ENCODE measurements at places on chromosomes 6 and 20. TPM values are rescaled to one million over a fixed set of nuclear protein-coding genes. Genes with fewer than 3 reads are reported as not detected.

DNA sequence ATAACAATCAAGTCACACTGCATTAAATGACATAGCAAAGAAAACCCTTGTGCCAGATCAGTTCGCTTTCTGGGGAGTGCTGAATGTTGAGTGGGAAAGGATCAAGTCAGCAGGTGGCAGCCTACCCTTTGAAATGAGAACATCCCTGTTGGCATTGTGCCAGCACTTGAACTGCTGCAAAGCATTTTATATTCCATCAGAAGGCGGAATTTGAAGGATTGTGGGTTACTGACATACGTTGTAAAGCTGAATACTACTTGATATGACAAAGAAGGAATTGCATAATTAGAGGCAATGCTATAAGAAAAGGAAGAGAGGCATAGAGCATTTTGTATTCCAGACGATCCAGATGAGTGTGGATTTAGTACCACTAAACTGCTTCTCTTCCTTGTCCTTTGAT is 26.5 kb downstream of the BCKDHB start:
- no peaks in the 10 kb centered on the region for H3K4me1 ChIP-seq
- peaks cover 1% of the 10 kb centered on the region for H3K36me3 ChIP-seq
- H3K27ac ChIP-seq, result no peak overlapping the region
- no peak overlapping the region for H3K4me3 ChIP-seq
- no peaks in the 10 kb centered on the region for H3K27me3 ChIP-seq
- peak; percentile 83 for DNase-seq

- no peaks in the 10 kb centered on the region for H3K27me3 ChIP-seq
- DNase-seq, result peak; percentile 32
- no peaks in the 10 kb centered on the region for H3K36me3 ChIP-seq
- H3K27ac ChIP-seq, result no peak overlapping the region
- no peak overlapping the region for H3K4me3 ChIP-seq
Measured at GRCh38 chr6:142510211-142510610, 208.4 kb downstream of the ADGRG6 start.

DNA sequence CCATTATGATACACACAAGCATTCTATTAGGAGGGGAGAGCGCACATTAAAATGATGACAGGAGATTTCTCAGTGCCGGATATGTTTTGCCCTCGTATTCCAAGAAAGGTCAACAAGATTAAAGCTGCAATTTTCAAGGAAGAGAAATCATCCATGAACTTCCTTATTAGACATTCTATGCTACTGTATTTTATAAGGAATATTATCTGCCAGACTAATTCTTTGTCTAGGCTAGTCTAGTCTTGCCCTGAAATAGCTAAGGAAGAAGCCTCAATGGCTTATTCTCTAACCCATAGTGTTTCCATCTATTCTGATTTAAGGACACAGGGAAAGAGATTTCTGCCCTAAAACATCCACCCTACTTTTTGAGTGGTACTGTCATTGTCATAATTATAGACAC is 315.4 kb downstream of the ADGRG6 start:
- H3K4me1 ChIP-seq, result peaks cover 3% of the 10 kb centered on the region
- no peak overlapping the region for H3K27ac ChIP-seq
- H3K4me3 ChIP-seq, result no peak overlapping the region

DNA sequence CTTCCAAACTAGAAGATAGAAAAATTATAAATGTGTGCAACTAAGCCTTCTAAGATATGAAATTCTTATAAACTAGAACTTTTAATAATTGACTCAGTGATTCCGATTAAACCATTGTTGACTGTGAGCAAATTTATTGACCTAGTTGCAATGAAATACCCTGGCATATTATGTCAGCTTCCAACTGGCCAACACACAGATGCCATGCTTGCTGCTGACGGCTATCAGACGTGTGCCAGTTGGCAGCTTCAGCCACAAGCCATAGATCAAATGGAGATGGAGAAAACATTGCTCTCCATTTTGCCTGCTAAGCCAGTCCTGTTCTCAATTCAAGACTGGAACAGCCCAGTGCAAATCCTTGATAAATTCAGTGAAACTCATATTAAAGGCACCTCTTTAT is 101.7 kb upstream of the HDGFL1 start:
- H3K4me1 ChIP-seq, result peaks cover 7% of the 10 kb centered on the region
- no peak for DNase-seq
- H3K36me3 ChIP-seq, result no peaks in the 10 kb centered on the region
- no peak overlapping the region for H3K27ac ChIP-seq
- no peaks in the 10 kb centered on the region for H3K27me3 ChIP-seq

DNA sequence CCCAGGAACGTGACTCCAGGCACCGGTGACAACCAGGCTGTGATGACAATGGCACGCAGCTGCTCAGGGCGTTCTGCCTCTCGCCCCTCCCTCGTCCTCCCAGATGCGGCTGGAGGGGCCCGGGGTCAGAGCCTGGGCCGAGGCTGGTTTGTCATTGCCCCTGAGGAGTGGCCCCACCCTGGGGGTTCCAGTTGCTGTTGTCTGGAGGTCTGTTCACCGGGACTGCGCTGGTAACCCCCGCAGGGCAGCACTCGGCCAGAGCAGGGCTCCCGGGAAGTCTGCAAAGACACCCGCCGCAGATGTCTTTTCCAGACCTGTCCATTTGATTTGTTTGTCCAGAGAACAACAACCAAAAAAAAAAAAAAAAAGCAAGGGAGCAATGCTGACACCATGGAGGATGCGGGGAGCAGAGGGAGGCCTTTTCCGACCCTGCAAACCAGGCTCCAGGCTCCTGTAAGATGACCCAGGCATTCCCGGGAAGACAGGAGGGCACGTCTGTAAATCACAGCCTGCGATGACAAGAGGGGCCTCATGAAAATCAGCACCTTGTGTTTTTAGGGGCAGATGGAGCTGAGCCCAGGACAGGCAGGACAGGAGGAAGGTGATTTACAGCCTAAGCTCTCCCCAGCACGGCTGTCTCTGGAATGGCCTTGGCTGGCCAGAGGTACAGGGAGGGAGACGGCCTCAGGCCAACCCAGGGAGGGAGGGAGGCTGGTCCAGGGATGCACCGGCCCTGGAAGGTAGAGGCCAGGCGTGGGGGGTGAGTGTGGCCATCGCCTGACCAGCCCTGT is 189.3 kb downstream of the ERMARD start:
- peaks cover 43% of the 10 kb centered on the region for H3K27me3 ChIP-seq
- no peaks in the 10 kb centered on the region for H3K4me1 ChIP-seq
- H3K4me3 ChIP-seq, result no peak overlapping the region
- no peaks in the 10 kb centered on the region for H3K36me3 ChIP-seq
- DNase-seq, result no peak
- no peak overlapping the region for H3K27ac ChIP-seq

- no peaks in the 10 kb centered on the region for H3K36me3 ChIP-seq
- no peaks in the 10 kb centered on the region for H3K27me3 ChIP-seq
- no peak overlapping the region for H3K4me3 ChIP-seq
- DNase-seq, result no peak
Measured at GRCh38 chr6:44932651-44933091, 395.5 kb upstream of the RUNX2 start.

GRCh38 chr20:5442101-5442500 is 125.3 kb upstream of the PROKR2 start:
- DNase-seq, result no peak
- no peaks in the 10 kb centered on the region for H3K27me3 ChIP-seq
- no peaks in the 10 kb centered on the region for H3K4me1 ChIP-seq
- no peaks in the 10 kb centered on the region for H3K36me3 ChIP-seq
- no peak overlapping the region for H3K27ac ChIP-seq

DNA sequence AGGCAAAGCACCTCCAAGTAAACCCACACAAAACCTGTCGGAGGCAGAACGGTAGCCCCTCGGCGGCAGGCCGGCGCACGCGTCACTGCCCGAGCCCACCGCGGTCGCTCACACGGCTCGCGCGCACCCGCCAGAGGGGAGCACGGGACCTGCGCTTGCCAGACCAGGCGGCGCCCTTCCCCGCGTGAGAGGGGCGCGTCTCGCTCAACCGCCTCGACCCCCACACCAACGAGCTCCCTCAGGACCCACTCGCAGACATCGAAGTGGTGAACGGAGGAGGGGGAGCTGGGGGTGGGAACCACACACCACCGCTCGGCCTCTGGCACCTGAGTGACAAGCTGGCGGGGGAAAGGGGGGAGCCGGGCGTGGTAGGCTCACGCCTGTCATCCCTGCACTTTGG is 1513.4 kb upstream of the DEFB115 start:
- no peaks in the 10 kb centered on the region for H3K27me3 ChIP-seq
- no peaks in the 10 kb centered on the region for H3K36me3 ChIP-seq
- H3K27ac ChIP-seq, result no peak overlapping the region
- DNase-seq, result no peak
- H3K4me1 ChIP-seq, result no peaks in the 10 kb centered on the region
- H3K4me3 ChIP-seq, result no peak overlapping the region

DNA sequence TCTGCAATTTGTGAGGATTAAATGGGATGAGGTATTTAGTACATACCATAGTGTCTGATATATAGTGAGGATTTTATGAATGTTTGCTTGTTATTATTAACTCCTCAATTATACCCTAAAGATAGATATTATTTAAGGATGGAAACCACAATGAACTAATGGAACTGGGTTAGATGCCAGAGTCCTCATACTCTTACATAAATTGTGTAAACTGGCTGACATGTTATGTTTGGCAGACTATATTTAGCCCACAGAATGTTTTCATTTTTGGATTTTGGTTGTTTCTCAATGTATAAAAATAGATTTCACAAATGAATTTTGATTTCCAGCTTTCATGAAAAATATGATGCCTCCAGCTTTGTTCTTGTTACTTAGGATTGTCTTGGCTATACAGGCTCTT is 37.6 kb downstream of the HTR1B start:
- no peaks in the 10 kb centered on the region for H3K4me1 ChIP-seq
- DNase-seq, result no peak
- H3K36me3 ChIP-seq, result no peaks in the 10 kb centered on the region
- H3K27me3 ChIP-seq, result no peaks in the 10 kb centered on the region
- H3K4me3 ChIP-seq, result no peak overlapping the region

DNA sequence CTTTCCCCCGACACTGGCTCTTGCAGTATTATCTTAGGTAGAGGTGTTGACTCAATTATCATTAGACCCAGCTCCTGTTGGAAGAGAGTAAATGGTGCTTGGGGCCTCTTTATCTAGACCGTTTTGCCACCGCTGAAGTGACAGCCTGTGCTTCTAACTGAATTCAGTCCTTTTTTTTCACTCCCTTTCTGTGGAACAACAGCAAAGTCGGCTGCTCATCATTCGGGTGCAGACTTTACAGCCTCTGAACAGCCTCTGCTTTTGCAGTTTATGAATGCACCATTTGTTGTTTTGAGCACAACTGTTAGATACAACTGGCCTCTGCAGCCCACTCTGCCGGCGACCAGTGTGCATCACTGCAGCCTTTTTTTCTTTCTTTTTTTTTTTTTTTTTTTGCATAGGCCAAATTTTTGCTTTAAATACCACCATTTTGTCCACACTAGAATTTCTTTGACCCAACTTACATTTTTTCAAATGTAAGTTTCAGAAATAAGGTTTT is 35.8 kb downstream of the RREB1 start:
- no peaks in the 10 kb centered on the region for H3K36me3 ChIP-seq
- H3K27me3 ChIP-seq, result no peaks in the 10 kb centered on the region
- H3K4me3 ChIP-seq, result no peak overlapping the region
- peaks cover 41% of the 10 kb centered on the region for H3K4me1 ChIP-seq

DNA sequence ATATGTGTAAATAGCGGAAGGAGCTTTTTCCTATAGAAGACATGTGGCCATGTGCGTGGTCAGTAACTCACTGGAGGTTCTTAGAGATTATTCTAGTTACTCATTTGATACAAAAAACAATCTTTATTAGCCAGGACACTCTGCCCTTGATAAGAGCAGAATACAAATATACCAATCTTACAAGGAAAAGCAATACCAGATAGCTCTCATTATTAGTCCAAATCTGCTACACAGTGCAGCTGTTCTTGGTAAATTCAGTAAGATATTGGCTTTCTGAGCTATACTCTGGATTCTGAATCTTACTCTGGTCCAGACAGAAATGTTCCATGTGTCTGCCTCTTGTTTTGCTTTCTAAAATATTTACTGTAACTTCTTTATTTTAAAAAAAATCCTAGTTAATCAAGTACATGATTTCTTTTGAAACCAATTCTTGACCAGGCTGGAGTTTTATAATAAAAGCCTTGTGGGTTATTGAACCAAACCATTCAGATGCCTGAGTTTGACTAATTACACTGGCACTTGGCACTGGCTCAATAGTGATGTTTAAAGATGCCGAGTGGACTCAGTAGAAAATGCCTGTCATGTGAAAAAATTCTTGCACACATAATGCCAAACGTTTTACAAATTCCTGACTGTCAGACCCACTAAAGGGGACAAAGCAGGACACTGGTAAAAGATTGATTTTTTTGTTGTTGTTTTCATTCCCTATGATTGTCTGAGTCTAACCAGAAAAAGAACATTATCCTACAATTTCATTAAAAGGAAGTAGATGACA is 242.8 kb upstream of the TCF21 start:
- no peak overlapping the region for H3K27ac ChIP-seq
- H3K4me1 ChIP-seq, result peaks cover 4% of the 10 kb centered on the region
- no peaks in the 10 kb centered on the region for H3K36me3 ChIP-seq
- H3K4me3 ChIP-seq, result no peak overlapping the region

- no peaks in the 10 kb centered on the region for H3K27me3 ChIP-seq
- H3K36me3 ChIP-seq, result peaks cover 7% of the 10 kb centered on the region
- H3K27ac ChIP-seq, result peak overlapping the region; percentile 80
Measured at GRCh38 chr6:149852180-149852579, 12.0 kb downstream of the LRP11 start.

DNA sequence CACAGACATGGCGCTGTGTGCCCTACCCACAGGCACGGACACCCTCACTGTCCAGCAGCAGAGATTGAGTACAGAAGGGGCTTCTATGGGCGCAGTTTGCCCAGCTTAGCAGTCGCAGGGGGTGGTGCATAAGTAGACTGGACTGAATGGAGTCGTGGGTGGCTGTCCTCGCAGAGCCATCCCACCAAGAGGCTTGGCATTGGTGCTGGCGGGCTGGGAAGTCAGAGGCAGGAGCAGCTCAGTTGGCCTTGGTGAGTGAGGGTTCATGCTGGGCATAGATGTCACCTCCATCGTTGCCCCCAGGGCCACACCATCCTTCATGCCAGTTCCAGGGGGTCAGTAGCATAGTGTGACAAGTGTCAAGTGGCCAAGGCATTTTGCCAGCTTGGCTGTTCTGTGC is 25.2 kb downstream of the SUMO4 start:
- DNase-seq, result no peak
- peaks cover 6% of the 10 kb centered on the region for H3K4me1 ChIP-seq
- H3K36me3 ChIP-seq, result no peaks in the 10 kb centered on the region
- no peak overlapping the region for H3K27ac ChIP-seq
- H3K4me3 ChIP-seq, result no peak overlapping the region

DNA sequence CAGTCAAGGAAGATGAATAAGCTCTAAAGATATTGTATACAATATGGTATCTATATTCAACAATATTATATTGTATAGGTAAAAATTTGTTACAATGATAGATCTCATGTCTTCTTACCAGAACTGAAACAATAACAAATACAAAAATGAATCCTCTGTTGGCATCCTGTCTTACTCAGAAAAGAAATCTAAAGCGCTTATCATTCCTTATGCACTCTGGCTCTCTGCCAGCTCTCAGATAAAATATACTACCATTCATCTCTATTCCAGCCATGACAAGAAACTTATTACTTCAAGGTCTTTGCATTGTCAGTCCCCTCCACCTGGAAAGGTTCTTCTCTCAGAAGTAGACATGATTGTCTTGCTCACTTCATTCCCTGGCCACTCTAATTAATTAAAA is 138.6 kb downstream of the THEMIS start:
- no peaks in the 10 kb centered on the region for H3K4me1 ChIP-seq
- H3K27ac ChIP-seq, result no peak overlapping the region
- H3K4me3 ChIP-seq, result no peak overlapping the region
- no peak for DNase-seq
- no peaks in the 10 kb centered on the region for H3K36me3 ChIP-seq

HNF4A gene
- 0.67 TPM for total RNA-seq

KCNQ5 gene
- 5.7 TPM for total RNA-seq

OXT gene
- not detected for total RNA-seq

PKIB gene
- total RNA-seq, result 4.5 TPM

PLN gene
- total RNA-seq, result 12.3 TPM

LKAAEAR1 gene
- 0.51 TPM for total RNA-seq

CHRNA4 gene
- 1.1 TPM for total RNA-seq

HLA-DQA2 gene
- total RNA-seq, result 15.3 TPM
